ENCODE measurements at places on chromosomes 1 and 21.

- DNase-seq, result no peak
These were observed 438.9 kb downstream of the CAMTA1 start for GRCh38 chr1:7224081-7224534.

DNA sequence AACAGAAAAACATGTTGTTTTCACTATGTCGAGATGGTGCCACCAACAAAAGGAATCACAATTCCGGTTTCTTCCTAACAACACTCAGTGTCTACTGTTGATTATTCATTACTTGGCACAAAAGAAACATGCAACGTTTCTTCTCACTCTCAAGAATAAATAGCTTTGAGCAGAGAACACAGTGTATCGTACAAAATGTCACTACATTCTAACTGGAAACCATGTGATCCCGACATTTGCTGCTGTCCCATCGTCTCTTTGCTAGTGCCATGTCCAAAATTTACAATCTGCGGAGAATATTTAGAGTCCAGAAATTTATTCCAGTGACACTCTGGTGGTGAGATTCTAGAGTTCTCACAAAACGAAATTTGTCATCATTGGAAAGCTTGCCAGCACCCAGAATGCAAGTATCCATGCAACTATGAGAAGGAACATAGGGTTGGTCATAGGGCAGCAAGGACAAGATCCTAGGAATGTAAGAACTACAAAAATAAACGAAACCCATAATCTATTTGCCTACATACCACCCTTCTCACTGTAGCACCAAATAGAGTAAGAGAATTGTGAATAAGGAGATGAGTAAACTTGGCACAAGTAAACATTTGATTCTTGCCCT, 505.1 kb downstream of the LTN1 start:
- DNase-seq, result no peak

DNA sequence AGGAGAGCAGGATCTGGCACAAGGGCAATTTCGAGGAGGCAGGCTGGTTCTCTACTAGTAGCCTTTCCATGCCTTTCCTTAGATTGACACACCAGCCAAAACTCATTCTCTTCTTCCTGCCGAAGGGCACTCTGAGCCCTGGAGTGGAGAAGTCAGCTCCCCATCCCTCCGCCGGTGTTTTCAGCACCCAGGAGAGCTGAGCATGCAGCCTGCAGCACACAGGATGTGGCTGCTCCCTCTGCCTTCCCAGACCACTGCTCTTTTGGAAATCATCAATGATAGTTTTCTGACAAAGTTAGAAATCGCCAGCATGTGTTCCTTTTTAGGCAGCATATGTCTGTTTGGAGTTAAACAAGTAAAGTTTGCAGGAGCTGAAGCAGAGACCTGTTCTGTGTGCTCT, 11.7 kb downstream of the RNU5D-1 start:
- no peak for DNase-seq

DNA sequence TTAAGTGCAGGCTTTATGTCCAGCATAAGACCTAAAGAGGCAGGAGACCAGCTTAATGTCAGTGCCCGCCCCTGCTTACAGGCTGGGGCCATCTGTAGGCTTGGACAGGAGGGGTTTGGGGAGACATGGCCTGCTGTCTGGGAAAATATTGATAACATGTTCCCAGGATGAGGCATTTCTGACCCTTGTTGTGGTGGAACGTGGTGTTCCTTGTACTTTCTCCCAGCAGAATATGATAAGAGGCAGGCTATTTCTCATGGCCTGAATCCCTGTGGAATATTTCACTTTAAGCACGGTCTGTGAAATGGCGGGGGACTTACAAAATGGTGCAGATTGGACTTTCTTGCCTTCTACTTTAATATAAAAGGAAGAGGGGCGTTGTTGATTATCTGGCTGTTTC, 41.9 kb upstream of the PLA2G5 start:
- no peak for DNase-seq

- DNase-seq, result no peak
These were observed 17.6 kb downstream of the USP33 start for GRCh38 chr1:77742011-77742555.
